Trophoblast cell (in vitro differentiated cells and primary cell): ENCODE measurements at places on chromosomes 16 and 17.
A peak's percentile ranks its signal among the peaks of the same experiment; 100 is the strongest.

DNA sequence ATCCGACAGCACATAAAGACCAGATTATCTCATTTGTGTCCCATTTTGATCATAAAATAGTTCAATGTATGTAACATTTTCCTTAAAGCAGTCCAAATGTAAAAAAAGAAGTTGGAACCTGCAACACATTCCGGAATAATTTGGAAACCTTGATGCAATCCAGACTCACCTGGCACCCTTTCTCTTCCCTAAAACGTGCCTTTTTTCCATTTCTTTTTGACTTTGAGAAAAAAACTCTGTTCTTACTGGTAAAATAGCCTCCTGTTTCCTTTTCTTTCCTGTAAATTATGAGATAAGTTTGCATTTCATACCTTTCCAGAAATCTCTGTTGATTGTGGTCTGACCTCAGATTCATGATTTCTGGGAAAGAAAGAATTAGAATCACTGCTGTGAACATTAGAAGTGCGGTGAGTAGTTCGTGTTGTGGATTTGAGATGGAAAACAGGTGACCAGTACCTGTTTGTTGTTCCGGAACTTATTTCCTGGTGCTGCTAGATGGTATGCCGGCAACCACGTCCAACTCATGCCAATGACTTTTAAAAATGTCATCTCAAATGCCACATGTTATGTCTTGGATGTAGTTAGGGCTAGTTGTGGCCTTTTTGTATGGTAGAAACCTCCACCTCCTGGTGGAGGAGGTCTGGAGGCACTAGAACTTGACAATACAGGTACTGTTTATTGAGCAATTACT, 108.1 kb downstream of the SOCS1 start:
- DNase-seq: no peak

DNA sequence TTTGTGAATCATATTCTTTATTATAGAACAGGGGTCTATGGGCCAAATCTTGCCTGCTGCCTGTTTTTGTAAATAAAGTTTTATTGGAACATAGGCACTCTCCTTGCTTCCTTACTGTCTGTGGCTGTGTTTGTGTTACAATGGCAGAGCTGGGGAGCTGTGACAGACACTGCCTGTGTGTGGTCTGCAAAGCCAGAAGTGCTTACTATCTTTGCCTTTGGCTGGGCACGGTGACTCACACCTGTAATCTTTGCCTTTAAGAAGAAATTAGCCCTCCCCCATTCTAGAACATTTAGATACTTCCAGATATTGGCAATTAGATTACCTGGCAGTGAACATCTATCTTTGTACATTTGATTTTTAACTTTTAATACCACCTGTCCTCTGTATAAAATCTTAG, 308.3 kb downstream of the FOXL1 start:
- no peak for DNase-seq

- no peak for DNase-seq
These were observed 13.3 kb upstream of the KPNB1 start for GRCh38 chr17:47636273-47637030.

DNA sequence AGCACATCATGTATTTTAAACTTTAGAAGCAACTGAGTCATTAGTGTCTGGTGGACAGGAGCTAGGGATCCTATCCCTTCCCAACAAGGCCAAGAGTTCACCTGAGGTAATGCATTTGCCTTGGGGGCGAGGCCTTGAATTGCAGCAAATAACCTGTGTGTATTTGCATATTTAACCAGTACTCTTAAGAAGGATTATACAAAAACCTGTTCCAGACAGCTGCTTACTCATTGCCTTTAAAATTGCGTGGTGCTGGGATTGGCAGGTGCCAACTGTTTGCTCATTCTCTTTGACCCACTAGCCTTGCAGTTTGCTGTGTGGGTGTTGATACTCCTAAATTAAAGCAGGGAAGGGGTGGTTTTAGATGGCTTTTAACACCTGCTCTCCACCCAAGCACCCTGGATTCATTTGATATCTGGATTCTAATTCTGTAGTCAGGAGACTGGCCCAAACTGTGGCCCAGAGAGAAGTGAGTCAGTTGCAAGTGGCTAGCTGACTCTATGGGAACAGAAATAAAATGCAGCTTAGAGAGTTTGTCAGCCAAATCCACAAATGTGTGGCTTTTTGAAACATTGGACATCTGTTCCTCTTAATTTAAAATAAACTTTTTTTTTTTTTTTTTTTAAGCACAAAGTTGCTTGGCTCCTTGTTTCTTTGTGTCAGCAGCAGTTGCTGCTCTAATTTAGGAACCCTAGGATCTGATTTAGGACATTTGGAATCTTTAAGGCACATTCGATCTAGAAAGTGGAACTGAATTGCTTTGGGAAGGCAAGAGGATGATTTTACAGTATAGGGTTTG, 46.9 kb downstream of the TUBD1 start:
- DNase-seq: peak; percentile 90

DNA sequence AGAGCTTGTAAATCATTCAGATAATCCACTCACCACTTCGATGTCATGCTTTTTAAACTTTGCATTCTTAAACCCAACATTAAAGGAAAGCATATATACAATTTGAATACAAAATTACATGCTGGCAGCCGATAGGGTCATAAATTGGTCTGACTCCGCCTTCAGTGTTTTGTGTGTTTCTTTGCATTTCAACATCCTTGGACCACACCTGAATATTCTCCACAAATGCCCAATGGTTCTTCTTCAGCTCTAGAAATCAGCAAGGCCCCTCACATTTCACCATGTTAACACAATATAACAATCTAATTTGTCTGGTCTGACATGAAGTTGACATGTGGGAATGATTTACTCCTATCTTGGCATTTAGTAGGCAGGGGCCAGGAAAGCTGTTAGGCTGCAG, 17.1 kb downstream of the SETD6 start:
- DNase-seq: no peak

GRCh38 chr16:88730632-88731607, 24.6 kb downstream of the CTU2 start:
- DNase-seq: peak; percentile 87

DNA sequence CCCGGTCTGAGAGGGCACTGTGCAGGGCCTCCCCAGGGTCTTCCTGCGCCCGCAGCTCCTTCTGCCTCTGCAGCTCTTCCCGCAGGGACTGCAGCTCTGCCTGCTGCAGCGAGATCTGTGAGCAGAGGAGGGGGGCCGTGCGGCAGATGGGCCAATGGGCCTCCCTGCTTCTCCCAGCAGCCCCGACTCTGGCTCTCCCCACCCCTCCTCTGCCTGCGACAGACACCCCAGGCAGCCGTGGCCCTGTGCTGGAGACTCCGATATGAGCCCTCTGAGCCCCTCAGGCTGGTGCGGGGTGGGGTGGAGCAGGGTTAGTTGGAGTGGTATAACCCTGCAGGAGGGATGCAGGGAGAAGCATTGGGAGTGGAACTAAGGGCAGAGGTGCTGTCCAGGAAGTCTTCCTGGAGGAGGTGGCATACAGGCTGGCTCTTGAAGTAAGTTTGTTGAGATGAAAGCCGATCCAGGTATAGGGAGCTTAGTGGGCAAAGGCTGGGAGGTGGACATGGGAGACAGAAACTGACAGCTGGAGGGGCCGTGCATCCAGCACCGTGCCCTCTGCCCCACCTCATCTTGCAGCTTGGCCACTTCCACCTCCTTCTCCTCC, 5.0 kb downstream of the THOC6 start:
- no peak for DNase-seq

DNA sequence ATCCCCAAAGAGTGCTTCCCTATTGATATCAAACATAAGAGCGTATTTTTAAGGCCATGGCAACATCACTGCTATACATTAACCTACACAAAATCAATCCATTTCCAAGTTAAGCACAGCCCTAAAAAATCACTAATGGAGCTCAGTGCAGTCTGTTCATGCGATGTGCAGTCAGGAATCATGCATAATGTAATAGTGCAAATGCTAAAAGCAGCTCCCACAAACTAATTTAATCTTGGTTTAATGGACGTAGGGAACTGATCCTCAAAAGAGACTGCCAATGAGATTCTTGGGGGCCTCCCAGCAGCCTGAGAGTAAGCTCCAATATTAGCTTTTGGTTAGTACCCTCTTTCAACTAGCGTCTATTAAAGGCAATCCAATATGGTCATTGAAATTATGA, 245.9 kb downstream of the TOX3 start:
- no peak for DNase-seq

GRCh38 chr16:84547546-84548061, 43.1 kb upstream of the MEAK7 start:
- no peak for DNase-seq

DNA sequence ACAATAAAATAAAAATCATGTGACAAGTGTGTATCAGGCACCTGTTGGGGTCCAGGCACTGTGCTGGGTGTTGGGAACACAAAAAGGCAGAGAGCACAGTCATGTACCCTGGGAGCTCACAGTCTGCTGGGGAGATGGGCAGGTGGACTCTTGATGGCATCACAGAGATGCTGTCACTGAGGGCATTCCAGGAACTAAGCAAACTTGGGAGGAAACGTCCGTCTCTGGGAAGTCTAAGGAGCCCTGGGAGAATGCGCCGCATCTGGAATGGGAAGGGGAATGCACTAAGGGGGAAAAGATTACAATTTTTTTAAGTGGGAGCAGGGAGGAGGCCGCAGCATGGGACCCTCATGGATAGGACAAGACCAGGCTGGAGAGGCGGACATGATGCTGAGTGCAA, 80.9 kb upstream of the ZNF423 start:
- peak; percentile 33 for DNase-seq

- no peak for DNase-seq
These were observed 70.6 kb downstream of the MARCHF10 start for GRCh38 chr17:62737513-62737912.

DNA sequence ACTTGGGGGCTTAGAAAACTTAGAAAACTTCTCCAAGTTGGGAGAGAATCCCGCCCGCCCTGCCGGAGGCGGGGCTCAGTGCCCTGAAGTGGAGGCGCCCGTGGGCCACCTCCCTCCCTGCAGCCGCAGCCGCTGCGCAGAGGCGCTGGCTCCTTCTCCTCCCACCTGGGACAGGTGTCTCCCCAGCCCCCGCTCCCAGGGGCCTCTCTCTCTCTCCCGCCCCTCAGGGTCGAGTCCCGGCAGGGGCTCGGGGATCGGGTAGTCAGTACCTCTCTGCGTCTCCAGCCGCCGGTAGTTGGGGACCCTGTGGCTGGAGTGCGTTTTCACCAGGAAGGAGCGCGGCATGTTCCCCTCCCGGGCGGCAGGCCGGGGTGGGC, 257 bp downstream of the SNAI3 start:
- no peak for DNase-seq

GRCh38 chr16:679814-680624, at the start of gene STUB1:
Gene STUB1, plus strand, starts transcription at chr16:680410. Its CDS starts 116 bp downstream, at chr16:680526.
- DNase-seq: peak; percentile 74

- peak; percentile 51 for DNase-seq
These were observed 431 bp downstream of the DYNC1LI2 start for GRCh38 chr16:66751053-66751302.

GRCh38 chr16:13561291-13562070, 358.5 kb upstream of the ERCC4 start:
- DNase-seq: no peak

- DNase-seq: no peak
These were observed 374.6 kb upstream of the ASIC2 start for GRCh38 chr17:33667671-33668070.

DNA sequence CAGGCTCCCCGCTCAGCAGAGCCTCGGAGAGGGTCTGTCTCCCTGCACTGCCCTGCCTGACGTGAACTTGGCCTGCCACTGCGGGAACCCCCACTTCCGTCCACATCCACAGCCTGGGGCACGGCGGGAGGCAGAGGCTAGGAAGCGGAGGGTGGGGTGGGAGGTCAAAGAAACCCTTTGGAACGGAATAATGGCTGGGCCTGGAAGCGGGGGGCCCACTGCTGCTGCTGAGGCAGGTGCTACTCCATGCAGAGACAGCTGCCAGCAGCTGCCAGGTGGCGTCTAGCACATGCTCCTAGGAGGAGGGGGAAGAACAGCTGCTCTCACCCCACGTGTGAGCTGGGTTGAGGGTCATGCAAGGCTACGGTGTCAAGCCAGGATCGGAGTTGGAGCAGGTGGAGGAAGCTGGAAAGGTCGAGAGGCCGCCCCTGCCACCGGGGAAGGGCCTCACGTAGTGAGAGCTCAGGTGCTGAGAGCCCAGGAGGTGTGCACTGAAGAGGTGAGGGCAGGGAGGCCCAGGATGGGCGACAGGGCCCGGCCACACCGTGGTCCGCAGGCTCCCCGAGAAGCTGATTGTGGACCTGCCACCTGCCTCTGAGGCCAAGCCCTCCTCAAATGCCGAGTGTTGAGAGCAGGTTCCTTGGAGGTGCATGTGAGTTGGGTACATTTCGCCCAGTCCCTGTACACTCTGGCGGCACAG, 9.8 kb downstream of the FSCN2 start:
- no peak for DNase-seq

GRCh38 chr16:63037761-63038396, 1001.6 kb upstream of the CDH8 start:
- DNase-seq: no peak

- DNase-seq: no peak
These were observed 356.4 kb upstream of the TOM1L1 start for GRCh38 chr17:54544249-54544648.

DNA sequence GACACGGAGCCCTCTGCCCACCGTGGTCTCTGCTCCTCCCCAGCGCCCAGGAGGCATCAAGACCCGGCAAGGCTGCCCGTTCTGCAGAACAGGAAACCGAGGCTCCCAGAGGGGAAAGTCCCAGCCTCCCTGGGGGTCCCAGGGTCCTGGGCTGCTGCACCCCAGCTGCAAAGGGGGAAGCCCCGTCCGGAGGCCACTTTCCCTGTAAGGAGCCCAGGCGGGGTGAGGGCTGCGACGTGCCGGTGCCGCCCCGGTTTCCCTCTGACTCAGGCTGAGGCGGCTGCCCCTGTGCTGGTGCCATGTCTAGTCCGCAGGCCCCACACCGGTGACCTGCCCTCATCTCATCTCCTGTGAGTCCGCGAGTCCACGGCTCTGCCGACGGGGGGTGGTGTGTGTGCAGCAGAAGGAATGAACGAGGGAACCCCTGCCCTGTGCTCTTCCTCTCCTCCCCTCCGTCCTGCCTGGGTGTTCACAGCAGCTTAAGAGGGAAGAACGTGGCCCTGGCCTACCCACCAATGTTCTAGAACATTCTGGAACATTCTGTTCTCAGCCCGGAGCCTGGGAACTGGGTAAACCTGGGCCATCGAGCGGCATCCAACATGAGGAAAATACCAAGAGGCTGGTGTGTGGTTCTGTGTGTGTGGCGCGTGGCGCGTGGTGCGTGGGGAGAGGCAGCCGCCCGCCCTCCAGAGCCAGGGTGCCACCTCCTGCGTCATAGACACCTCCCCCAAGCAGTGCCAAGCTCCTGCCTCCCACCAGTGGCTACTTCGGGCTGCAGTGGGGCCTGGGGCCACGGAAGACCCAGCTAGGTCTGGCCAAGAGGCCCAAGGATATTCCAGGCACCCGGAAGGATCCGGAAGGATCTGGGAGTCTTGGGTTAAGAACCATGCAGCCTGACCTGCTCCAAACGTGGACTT, 7.0 kb upstream of the CBFA2T3 start:
- DNase-seq: no peak

- DNase-seq: no peak
These were observed 21.6 kb upstream of the SCNN1B start for GRCh38 chr16:23280483-23280967.
